ENCODE measurements at places on chromosomes 11 and 22. TPM values are rescaled to one million over a fixed set of nuclear protein-coding genes. Genes with fewer than 3 reads are reported as not detected.
A peak's percentile ranks its signal among the peaks of the same experiment; 100 is the strongest.

GRCh38 chr11:68840661-68841653 is 759 bp downstream of the CPT1A start:
- peak; percentile 63 for DNase-seq

DNA sequence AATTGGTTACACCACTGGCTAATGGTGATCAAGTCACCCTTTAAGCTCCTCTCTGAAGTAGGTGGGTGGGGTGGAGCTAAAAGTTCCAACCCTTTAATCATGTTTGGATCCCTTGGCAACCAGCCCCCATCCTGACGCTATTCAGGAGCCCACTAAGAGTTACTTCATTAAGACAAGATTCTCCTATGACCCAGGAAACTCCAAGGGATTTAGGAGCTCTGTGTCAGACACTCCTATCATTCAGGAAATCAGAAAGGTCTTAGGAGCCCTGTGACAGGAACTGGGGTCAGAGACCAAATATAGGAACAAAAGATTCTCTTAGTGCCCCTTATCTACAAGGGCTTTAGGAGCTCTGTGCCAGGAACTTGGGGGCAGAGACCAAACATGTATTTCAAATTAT is 141.3 kb downstream of the ATG16L2 start:
- DNase-seq, result no peak

- no peak for DNase-seq
These were observed 33.9 kb upstream of the RIC3 start for GRCh38 chr11:8202516-8203413.

DNA sequence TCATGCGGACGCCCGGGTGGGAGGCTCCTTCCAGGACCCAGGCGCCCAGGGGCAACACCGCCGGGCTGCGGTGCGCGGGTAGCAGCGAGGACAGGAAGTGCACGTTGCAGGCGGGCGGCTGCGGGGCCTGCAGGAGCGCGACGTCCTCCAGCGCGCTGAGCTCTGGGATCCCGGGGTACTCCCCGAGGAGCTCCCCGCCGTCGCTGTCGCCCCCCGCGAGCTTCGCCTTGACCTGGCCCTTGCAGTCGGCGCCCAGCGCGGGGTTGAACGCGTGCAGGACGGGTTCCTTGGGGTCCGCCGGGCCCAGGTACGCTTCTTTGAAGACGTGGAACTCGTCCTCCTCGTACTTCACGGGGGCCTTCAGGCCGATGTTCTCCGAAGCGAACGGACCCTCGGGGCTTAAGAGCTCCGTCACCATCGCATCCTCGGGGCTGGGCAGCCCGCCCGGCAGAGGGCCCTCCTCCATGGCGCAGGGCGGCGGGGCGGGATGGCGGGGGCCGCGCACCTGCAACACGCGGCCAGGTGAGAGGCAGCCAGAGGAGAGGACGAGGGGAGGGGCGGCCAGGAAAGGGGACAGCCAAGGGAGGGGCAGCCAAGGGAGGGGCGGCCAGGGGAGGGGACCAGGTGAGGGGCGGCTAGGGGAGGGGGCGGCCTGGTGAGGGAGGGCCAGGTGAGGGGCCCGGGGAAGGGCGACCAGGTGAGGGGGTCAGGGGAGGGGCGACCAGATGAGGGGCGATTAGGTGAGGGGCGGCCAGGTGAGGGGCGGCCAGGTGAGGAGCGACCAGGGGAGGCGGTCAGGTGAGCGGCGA is 921 bp downstream of the TESMIN start:
- DNase-seq, result no peak

DNA sequence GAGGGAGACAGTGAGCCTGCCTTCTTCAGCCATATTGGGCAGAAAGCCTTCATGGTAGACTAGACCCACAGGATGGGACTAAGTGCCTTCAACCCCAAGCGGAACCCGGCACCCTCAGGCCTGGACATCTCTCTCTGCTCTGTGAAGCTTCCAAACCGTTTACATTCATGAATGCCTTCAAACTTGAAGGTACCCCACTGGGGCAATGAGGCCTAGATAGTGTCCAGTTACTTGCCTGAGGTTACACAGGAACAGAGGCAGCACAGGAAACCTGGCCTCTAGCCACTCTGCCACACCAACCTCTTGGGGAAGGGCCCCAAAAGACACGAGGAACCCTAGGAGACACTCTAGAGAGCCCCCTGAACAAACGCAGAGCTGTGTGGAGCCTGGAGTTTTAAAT is 14.5 kb upstream of the CYP2R1 start:
- DNase-seq, result no peak

DNA sequence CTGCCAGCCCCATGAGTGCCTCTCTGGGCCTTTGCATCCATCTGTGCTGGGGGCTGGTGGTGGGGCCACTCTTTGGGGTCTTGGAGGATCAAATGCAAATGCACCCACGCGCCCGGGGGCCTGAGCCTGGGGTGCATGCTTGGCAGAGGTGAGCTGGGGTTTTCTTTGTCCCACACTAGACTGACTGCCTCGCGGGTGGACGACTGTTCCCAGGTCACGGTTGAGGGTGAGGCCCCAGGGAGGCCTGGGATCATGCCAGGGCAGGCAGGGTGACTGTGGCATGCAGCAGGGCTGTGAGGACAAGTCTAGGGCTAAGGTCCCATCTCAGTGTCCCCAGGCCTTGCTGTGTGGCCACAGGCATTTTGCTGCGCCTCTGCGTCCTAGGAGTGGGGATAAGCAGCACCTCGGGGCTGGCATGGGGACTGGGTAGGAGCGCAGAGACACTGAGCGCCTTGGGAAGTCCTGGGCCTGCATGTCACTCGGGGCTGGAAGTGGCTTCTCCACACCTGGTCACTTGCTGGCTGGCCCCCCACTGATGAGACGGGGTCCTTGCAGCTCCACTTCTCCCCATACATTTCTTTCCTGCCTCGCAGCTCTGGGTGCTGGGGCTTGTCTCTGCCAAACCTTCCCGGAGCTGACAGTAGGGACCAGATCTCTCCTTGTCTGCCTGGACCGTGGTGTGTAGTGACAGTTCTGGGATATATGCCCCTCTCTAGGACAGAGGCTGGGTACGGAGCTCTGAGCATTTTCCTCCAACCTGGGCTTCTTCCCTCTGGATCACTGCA is 133.1 kb downstream of the CTTN start:
- DNase-seq, result no peak

DNA sequence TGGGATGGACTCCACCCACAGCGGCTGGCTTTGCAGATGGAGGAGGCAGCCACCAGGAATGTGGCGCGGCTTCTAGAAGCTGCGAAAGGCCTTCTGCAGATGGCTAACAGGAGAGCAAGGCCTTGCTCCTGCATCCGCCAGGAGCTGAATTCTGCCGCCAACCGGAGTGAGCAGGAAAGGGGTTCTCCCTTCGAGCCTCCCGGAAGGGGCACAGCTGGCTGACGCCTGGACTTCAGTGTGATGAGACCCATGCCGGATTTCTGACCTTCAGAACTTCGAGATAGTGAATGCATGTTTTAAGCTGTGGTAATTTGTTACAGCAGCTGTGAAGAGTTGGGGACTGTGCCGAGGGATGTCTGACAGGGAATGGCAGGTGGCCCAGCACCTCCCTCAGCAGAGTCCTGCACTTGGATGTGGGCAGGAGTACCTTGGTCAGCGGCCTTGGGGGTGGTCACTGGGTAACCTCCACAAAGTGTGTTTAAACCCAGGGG is 7.7 kb downstream of the TBC1D22A start:
- DNase-seq, result no peak

GRCh38 chr11:81852896-81853295 is 880.8 kb downstream of the FAM181B start:
- no peak for DNase-seq

DNA sequence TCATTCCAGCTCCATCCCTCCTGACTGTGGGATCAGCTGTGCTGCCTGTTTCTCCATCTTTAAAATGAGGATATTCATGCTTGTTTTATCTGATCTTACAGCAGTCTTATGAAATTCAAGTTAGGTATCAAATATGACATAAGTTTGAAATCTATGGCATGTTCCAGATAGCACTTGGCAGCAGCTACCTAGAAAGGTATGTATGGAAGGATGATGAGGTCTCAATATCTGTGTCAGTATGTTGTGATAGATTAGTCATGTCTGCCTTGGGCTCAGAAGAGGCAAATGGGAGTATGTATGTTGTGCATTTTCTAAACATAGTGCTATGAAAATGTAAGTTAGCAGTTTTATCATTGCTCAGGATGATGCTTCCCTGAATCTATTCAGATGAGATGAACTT is 122.1 kb downstream of the NAV2 start:
- DNase-seq, result peak; percentile 32

DNA sequence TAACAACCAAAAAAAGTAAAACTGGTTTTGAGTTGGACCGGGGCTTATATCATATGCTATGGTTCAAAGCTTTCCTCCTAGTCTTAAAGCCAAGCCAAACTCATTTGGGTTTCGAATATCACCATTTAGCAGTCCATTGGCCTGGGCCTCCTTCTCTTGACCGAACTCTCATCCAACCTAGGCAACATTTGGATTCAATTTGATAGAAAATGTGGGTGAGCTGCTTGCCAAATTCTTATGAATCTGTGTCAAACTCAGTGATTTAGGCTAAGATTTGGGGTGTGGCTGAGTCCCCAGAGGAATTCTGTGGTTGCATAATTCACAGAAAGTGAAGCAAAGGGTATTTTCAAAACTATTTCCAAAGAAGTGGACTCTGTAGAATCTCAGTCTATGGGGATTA is 83.7 kb downstream of the BLID start:
- peak; percentile 99 for DNase-seq

DNA sequence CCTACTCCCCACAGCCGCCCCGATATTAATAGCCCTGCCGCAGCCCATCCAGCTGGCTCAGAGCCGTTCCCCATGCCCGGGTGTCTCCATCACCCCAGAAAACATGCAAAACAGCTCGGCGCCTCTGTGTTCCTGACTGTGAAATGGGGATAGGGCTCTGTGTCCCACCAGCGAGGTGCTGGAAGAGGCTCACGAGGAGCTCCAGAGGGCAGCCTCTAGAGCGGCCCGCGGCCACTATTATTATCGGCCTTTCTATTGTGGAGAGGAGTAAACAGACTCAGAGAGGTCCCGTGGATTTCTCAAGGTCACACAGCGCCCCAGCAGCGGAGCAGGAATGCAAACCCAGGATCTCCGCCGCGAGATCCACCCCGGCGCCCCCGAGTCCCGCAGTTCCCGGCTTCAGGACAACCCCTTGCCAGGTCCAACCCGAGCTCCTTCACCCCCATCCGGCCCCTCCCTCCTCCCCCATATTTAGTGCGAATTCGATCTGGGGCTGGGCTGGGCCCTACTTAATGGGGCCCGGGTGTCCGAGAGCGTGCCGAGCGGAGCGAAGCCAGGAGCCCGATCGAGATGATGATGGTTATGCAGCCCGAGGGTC is at the start of gene ACTN3:
ACTN3 (plus strand) TSS at position 536 of the 598 bp plus-strand sequence; CDS start at position 571, 35 bp downstream.
- DNase-seq, result peak; percentile 6

DNA sequence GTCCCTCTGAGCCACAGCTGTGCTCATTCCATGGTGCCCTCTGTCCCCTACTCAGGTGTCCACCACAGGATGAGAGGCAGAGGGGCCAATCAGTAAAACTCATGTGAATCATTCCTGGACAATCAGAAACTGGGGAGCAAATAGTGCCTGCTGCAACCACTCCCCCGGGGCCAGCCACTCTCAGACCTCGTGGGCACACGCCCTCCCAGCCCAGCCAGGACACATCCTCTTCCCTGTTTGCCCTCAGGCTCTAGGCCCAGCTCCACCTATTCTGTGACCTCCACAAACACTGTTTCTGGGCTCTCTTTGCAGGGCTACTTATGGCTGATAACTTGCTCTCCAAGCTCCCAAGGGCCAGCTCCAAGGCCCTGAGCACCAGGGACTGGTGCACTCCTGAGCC is 14.0 kb upstream of the KCTD14 start:
- DNase-seq, result no peak

DNA sequence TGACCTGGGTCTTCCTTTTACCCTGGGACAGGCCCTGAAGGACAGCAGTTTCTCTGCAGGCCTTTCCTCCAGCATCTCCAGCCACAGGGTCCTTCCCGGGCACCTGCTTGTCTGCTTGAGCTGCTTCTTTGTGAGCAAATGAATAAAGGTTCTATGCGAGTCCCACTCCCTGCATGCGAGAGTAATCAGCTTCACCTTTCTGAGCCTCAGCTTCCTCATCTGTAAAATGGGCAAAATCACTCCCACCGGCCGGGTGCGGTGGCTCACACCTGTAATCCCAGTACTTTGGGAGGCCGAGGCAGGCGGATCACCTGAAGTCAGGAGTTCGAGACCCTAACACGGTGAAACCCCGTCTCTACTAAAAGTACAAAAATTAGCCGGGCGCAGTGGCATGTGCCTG is 31.1 kb downstream of the IFT27 start:
- DNase-seq, result no peak

DNA sequence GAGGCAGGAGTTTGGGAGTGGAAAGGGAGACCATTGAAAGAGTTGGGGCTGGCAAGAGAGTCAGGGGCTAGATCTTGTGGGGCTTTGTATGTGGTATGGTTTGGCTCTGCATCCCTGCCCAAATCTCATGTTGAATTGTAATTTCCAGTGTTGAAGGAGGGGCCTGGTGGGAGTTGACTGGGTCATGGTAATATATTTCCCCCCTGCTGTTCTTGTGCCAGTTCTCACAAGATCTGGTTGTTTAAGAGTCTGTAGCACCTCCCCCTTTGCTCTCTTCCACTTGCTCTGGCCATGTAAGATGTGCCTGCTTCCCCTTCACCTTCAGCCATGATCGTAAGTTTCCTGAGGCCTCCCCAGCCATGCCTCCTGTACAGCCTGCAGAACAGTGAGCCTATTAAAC is 10.1 kb upstream of the RAB3IL1 start:
- no peak for DNase-seq

GRCh38 chr11:123125169-123125568 is 63.2 kb upstream of the HSPA8 start:
- no peak for DNase-seq

GRCh38 chr11:82523141-82523540 is 210.5 kb downstream of the FAM181B start:
- DNase-seq, result no peak

DNA sequence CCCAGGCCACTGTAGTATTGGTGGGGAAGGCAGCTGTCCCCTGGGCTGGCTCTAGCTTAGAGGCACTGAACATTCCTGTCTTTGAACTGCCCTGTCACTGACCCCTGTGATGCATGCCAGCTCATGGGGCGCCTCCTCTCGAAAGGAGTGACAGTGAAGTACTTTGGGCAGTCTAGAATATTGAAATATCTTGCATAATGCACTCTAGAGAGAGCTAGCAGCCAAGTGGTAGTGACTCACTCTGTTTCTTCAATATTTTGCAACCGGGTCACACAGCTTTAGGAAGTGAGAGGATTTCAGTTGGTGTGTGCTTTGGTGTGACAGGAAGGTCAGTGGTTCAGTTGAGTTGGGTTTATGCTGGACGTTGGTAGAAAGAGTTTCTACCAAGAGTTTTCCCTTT is 35.5 kb upstream of the ST14 start:
- peak; percentile 94 for DNase-seq

GRCh38 chr22:29979777-29980321 is 96.9 kb downstream of the MTMR3 start:
- DNase-seq, result peak; percentile 21

- DNase-seq, result no peak
These were observed 7.5 kb upstream of the ST3GAL4 start for GRCh38 chr11:126347751-126348668.

Gene GRM5
- not detected for total RNA-seq

Gene GGTLC2
- not detected for total RNA-seq

Gene ARSA
- 30.3 TPM for total RNA-seq

Gene ZBTB16
- total RNA-seq, result 0.41 TPM

Gene TEX54
- not detected for total RNA-seq

Gene KCNJ4
- total RNA-seq, result not detected

Gene RBMXL2
- not detected for total RNA-seq

Gene LRRC32
- 23.1 TPM for total RNA-seq

Gene C22orf42
- total RNA-seq, result not detected

Gene OR5P2
- not detected for total RNA-seq

Gene HRAS
- 44.4 TPM for total RNA-seq

Gene P2RY6
- total RNA-seq, result not detected

Gene SAA4
- total RNA-seq, result 0.27 TPM

Gene ANO5
- 0.16 TPM for total RNA-seq

All from fibroblast of the aortic adventitia (primary cell).